ENCODE measurements at places on chromosomes 5 and 9. TPM values are rescaled to one million over a fixed set of nuclear protein-coding genes. Genes with fewer than 3 reads are reported as not detected.

PSAT1 gene
- 52.2 TPM for polyA plus RNA-seq

NPDC1 gene
- 58.1 TPM for polyA plus RNA-seq

PCDHGA11 gene
- polyA plus RNA-seq = 7.5 TPM

NR6A1 gene
- 0.10 TPM for polyA plus RNA-seq

QRFP gene
- polyA plus RNA-seq = not detected

ADAMTSL2 gene
- not detected for polyA plus RNA-seq

FOXD1 gene
- polyA plus RNA-seq = 23.1 TPM

FOXD4L6 gene
- not detected for polyA plus RNA-seq

RNF208 gene
- 1.6 TPM for polyA plus RNA-seq

C5orf52 gene
- not detected for polyA plus RNA-seq

ADAMTS2 gene
- polyA plus RNA-seq = 68.2 TPM

AHRR gene
- polyA plus RNA-seq = 37.1 TPM

PCDHA1 gene
- 0.05 TPM for polyA plus RNA-seq

KIF24 gene
- 1.1 TPM for polyA plus RNA-seq

SPINK6 gene
- polyA plus RNA-seq = not detected

AK3 gene
- 26.2 TPM for polyA plus RNA-seq

COL23A1 gene
- polyA plus RNA-seq = not detected

GSN gene
- 482 TPM for polyA plus RNA-seq

CDC20B gene
- not detected for polyA plus RNA-seq

BTNL9 gene
- polyA plus RNA-seq = not detected

WDR38 gene
- polyA plus RNA-seq = not detected

SLC45A2 gene
- polyA plus RNA-seq = 0.07 TPM

PCDHGA7 gene
- 3.1 TPM for polyA plus RNA-seq

ZNF462 gene
- 6.1 TPM for polyA plus RNA-seq
